ENCODE measurements at places on chromosomes 16 and 17.

DNA sequence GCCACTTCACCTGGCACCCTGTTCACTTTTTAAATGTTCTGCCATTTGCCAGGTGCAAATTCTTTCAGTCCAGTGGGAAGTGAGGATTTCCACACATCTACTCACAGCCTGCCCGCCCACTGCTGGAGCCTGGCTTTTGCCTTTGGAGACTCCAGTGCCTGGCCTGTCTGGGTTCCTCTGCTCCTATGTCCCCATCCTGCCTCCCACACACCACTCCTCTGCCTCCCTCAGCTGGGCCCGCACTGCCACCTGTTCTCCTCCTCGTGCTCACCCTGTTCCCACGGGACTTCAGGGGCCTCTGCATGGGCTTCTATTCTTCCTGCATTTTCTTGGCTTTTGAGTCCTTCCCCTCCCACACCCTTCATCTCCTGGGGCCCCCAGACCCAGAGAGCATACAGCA, 7.9 kb upstream of the NDRG4 start:
- DNase-seq, result no peak

DNA sequence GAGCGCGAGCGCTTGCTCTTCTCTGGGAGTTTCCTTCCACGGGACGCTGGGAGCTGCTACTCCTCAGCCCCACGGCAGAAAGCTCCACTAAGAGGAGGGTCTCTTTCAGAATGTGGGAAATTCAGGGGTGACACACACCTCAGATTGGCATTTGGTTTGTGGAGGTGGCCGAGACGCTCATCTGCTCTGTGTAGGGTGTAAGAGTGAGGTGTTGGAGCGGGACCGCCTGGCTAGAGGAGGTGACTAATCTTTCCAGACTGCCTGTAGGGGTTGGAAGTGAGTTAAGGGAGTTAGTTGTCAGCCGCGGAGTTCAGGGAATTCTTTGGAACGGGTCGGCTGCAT, 735 bp downstream of the PSMD11 start:
- peak; percentile 19 for DNase-seq

DNA sequence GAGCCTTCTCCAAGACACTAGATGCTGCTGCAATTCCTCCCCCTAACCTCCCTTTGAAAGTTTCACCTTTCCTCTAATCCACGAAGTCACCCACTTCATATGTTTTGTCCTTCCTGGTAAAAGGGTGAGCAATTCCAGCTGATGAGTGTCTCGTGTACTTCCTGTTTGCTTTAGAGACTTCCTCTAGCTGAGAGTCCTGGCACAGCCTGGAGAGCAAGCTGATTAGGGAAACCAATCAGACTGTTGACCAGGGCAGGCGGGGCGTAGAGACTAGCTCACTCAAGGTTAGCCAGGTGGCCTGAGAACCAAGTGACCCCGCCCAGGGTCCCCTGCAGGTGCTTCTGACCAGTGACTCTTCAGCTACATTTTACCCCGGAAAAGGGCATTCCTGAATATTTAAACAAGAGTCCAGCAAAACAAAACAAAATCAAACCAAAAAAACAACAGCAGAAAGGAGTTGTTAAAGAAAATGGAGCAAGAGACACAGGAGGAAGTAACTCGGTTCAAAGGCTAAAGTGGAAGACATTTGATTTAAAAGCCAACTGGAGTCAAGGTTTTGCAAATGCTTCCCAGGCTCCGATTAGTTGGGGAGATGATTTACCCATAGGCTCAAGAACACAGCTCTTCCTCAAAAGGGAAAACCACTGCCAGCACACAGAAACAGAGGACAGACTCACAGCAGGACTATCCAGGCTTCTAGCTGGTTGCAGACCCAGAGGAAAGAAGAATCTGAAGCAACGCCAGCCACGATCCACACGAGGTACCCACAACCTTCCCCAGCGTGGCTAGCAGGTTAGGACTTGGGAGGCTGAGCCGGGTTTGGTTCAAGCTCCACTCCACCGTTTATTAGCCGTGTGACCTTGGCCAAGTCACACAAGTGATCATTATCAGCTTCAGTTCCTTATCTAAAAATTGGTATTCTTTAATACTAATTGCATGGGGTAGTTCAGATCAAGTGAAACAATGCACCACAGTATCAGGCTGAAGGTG, 13.4 kb downstream of the HSPB9 start:
- no peak for DNase-seq

GRCh38 chr16:533391-534123, 6.0 kb downstream of the CAPN15 start:
- no peak for DNase-seq

GRCh38 chr16:86714166-86714565, 135.8 kb downstream of the FOXL1 start:
- no peak for DNase-seq

GRCh38 chr17:78255029-78255656, 23.7 kb downstream of the TMEM235 start:
- no peak for DNase-seq

- DNase-seq, result no peak
Observed at GRCh38 chr16:35184356-35184870, 1725.0 kb downstream of the TP53TG3F start.

GRCh38 chr17:72667096-72668063, 425.1 kb downstream of the SLC39A11 start:
- DNase-seq, result no peak

- no peak for DNase-seq
Observed at GRCh38 chr16:87608400-87608985, 6.2 kb downstream of the JPH3 start.

DNA sequence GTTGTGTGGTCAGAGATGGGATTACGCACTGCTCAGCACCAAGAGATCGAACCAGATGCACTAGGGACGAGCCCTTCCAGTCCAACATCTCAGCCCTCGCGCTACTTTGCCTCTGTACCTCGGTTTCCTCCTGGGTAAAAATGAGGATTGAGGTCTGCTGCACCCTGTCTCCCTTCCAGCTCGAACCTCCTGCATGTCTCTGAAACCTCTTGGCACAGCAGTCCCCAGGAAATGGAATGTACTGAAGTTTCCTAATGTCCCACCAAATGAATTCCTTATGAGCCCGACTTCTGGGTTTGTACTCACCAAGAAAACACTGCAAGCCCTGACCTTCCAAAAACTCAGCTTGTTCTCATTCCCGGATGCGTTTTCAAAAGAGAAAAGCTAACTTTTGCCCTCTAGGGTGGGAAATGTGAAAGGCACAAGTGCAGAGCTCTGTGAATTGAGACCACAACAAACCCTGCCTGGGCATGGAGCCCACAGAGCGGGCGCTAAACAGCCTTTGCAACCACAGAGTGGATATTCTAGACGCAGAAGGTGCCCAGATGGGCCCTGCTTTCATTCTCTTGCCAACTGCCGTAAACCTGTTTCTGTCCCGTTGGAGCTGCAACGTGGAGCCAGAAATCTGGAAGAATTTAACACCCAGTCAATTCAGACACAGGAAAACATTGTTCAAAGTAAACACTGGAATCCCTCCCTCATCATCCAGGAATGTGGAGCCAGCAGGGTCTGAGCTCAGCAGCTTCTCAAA, 10.3 kb downstream of the CDRT4 start:
- DNase-seq, result no peak

DNA sequence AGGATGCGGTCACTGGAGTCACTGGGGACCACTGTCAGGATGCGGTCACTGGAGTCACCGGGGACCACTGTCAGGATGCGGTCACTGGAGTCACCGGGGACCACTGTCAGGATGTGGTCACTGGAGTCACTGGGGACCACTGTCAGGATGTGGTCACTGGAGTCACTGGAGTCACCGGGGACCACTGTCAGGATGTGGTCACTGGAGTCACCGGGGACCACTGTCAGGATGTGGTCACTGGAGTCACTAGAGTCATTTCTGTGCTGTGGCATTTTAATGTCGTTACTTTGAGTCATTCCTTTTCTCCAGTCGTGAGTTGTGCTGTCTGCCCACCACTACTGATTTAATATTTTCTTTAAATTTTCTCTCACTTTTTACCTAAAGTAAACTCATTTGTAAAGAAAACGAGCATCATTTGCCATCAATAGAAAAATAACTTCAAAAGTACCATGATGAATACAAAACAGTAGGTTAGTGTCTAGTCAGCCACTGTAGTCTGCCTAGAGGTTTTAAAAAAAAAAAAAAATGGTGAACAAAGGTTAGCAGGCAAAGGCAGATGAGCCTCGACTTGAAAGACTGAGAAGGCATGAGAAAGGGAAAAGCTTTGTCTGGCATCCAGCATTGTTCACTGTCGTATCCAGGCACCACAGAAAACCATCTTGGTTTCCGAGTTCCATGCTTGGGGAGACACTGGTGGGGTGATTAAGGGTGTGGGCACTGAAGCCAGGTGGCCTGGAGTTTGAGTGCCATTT, 346.6 kb downstream of the SNX29 start:
- DNase-seq, result no peak

- no peak for DNase-seq
Observed at GRCh38 chr16:27824786-27825185, 238.7 kb downstream of the GSG1L start.

GRCh38 chr17:82424001-82424862, 5.8 kb upstream of the OGFOD3 start:
- no peak for DNase-seq

DNA sequence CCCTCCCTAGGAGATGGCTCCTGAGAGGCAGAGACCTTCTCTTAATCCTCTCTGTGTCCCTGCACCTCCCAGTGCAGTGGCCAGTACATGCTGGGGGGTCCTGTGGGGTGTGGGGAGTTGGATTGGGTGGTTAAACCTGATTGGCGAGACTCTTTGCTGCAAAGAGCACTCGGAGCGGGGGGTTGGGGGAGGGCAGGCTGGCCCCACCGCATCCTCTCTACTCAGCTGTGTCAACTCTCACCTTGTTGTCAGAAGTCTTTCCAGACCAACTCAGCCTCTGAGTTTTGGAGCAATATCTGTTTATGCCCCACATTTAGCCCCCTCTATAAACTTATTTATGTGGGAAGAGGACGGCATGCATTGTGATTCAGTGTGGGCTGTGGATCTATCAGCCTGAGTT, 40.0 kb downstream of the SMARCE1 start:
- no peak for DNase-seq

- DNase-seq, result no peak
Observed at GRCh38 chr17:37643869-37644268, 623 bp upstream of the DDX52 start.

GRCh38 chr16:46828943-46829342, 2.0 kb downstream of the C16orf87 start:
- no peak for DNase-seq

- no peak for DNase-seq
Observed at GRCh38 chr17:38892083-38892482, 22.2 kb downstream of the LASP1 start.

GRCh38 chr16:86710602-86710950, 132.2 kb downstream of the FOXL1 start:
- DNase-seq, result no peak

GRCh38 chr17:66767154-66767933, 67.6 kb upstream of the CACNG5 start:
- no peak for DNase-seq

GRCh38 chr16:14566599-14566998, 63.5 kb downstream of the PARN start:
- DNase-seq, result no peak

GRCh38 chr16:67805718-67806427, 487 bp downstream of the RANBP10 start:
- no peak for DNase-seq

- no peak for DNase-seq
Observed at GRCh38 chr17:82334204-82334621, 647 bp upstream of the SECTM1 start.

DNA sequence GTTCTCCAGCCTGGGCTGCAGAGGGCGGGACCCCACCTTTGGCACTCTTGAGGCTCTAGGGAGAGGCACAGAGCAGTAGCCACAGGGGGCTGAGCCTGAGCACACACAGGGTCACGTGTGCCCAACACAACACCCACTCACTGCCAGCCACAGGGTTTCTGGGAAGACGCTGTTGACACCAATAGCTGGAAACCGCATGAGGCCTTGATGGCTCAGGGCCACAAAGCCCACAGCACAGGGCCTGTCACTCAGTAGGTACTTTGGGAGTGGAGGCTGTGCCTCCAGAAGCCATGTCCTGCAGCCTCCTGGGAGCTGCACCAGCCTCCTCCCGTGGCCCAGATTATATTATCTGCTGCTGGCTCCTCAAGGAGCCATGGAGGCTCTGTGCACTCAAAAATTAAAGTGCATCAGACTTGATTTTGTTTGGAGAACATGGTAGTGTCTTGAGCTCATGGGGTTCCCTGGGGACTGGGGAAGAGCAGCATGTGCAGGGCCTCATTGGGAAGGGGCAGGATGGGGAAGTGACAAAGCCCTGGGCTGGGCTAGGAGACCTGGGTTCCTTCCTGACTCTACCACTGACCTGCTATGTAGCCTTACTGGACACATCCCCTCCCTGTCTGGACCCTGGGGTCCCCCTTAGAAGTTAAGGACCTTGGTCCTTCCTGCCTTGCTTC, 12.5 kb upstream of the SREBF1 start:
- peak; percentile 69 for DNase-seq

- DNase-seq, result no peak
Observed at GRCh38 chr17:32357615-32358014, 7.7 kb downstream of the ZNF207 start.

DNA sequence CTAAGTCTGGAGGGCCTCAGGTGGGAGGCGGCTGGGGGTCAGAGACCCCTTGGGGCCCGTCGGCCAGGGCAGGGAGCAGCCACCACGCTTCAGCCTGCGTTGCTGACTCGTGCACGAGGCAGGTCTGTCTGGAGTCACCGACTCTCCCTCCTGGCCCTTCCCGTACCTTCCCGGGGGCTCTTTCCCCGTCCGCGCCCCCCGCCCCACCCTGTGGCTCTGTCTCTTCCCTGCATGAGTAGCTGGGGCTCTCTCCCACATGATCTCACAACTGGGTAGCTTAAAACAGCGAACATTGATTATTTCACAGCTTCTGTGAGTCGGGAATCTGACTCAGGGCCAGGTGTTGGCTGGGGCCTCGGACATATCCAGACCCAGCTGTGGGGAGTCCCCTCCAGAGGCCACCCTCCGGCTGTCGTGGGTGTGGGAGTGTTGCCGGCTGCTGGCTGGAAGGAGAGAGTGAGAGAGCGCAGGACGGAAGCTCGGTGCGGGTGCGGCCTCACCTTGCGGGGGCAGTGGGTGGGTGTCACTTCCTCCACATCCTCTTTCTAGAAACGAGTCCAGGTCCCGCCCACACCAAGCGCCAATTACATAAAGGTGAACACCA, 17.3 kb downstream of the BAHCC1 start:
- DNase-seq, result peak; percentile 49

DNA sequence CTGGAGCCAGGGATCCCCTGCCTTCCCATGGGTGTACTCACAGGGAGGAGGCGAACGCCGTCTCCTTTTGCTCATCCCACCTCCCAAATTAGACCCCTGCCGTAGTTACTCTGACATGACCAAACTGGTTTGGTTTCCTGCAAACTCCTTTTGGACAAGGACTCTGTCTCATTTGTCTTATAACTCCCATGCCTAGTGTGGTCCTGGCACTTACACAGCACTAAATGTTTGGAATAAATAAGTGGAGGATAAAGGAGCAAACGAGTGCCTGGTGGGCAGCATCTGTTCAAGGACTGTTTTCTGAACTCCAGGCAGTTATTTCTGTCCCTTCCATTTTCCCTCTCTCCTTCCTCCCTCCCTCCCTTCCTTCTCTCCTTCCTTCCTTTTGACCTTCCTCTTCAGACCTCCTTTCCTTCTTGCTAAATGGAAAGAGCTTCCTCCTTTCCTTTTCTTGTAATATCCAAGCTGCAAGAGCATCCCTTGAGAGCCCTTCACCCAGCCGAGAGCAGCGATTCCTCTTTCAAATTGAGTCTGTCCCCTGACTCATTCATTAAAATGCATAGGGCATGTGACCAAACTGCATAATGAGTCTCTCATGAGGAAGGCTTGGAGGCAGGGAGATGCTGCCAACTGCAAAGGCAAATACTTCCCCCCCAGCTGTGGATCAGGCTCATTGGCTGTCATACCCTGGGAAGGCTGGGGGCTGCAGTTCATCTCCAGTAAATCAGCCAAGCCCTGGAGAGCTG, 36.8 kb downstream of the CHD9 start:
- DNase-seq, result no peak
